ENCODE measurements at places on chromosomes 3 and 15.

- DNase-seq: peak; percentile 53
These were observed 83.0 kb downstream of the CRYGS start for GRCh38 chr3:186461141-186461540.

DNA sequence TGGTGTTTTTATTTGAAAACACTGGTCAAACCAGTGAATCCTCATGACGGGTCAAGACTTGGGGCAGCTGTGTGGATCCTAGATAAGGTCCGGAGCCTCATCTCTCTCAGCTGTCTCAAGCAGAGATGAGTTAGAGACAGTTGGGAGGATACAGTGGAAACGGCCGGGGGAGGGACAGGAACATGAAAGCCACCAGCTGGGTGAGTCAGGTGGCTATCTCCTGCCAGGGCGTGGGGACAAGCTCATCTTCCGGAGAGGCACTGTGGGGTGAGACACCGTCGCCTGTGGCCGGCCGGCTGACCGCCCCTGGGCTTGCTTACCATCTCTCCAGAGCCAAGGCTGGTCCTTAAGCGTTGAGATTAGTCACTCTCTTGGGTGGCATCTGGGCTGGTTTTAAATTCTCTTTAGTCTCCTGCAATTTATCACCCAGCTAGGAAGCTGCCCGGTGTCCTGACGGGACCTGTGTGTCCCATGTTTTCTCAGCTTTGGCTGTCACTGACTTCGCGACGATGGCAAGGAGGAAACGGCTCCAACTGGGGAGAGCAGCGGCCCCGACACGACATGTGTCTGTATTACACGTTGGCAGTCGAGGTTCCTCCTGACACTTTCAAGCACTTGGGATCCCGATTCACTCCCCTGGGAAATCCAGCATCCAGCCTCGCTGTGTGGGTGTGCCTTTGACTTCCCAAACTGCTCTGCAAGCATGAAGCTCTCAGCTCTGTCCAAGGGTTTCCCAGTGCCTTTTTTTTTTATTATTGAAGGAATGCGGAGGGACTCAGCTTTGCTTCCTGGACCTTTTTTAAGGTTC is 7.5 kb downstream of the ST8SIA2 start:
- no peak for DNase-seq

DNA sequence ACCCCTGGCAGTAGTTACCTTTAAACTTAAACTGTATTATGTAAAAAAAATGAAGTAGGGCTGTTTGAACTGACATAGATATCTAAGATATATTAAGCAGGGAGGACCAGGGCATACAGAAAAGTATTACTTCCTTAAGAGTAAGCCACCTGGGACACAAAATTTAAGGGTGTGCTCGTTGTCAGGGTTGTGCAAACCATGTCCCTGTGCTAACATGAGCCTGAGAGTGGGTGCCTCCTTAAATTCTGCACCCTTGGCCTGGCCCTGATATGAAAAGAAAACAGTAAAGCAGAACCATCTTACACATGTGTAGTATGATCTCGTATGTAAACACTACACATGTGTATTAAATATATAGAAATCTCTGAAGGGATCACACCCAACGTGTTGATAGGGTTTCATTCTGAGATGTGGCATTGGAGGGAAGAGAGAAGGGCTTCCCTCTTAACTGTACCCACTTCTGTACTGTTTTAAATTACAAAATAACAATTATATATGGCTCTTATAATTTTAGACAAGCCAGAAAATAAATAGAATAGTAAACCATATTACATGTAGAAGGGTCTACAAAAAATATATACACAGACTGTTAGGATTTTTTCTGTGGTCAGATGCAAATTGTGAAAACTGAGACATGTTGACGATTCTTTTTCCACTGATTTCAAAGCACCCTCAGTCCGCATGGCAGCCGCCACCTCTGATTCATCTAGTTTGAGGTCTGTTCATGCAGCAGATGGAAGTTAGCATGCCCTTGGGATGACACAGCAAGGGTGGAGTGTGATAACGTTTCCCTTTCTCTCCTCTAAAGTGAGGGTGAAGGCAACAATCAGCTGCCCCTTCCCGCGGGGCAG is 400.8 kb upstream of the PROK2 start:
- DNase-seq: peak; percentile 51

DNA sequence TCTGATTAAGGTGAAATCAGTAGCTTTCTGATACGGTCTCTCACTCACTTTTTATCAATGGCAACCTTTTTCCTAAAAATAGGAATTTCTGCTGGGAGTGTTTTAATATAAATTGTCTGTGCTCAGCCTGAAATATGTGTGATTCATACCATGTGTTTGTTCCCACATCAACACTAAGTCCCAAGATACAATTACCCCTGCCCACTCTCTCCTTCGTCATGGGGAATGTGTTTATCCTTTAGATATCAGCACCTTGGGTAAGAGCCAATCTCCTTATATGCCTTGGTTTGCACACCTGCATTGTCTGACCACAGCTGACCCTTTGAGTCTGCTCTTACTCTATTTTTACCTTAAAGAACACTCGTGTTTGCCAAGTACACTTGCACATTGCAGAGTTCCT is 356.4 kb downstream of the LPP start:
- no peak for DNase-seq

DNA sequence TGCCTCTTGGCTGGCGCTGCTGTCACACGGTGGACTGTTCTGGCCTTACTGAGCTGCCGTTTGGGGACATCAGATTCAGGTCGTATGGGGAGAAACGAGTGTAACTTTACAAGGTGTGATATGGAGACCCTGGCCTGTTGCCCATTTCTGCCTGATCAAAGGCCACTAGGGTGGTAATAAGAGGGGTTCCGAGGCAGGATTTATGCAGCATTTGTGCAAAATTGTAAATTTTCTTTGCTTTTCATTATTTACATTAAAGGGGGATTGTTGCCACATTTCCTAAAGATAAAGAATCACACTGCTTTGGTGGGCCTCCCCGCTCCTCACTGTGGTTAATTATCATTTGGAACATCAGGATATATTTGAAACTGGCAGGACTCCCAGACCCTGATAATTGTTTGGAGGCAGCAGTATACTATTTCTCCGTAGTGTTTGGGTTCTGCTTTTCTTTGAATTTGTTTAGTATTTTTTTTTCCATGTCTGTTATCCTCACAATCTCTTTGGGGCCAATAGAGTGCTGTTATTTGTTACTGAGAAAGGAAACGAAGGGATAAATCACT is 891 bp downstream of the NXPE3 start:
- DNase-seq: no peak

DNA sequence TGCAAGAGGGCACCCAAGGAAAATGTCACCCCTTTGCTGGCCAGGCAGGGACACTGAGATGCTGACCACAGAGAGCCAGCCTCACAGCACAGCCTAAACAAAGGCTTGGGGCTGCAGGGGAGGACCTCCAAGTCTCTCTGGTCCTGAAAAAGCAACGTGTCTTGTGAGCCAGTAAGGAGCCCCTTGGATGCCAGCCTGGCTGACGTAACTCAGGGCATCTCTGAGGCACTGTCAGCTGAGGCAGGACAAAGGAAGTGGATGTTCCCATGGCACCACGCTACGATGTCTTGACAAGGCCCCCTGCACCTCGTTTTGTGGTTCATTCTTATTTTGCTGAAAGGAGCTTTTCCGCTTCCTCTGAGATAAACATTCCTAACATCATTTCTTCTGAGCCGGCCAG is 160.7 kb downstream of the OR4M2 start:
- no peak for DNase-seq

- no peak for DNase-seq
These were observed 308.8 kb upstream of the PDZRN3 start for GRCh38 chr3:73933585-73933984.

GRCh38 chr3:28022916-28023315 is 218.5 kb upstream of the CMC1 start:
- DNase-seq: no peak

DNA sequence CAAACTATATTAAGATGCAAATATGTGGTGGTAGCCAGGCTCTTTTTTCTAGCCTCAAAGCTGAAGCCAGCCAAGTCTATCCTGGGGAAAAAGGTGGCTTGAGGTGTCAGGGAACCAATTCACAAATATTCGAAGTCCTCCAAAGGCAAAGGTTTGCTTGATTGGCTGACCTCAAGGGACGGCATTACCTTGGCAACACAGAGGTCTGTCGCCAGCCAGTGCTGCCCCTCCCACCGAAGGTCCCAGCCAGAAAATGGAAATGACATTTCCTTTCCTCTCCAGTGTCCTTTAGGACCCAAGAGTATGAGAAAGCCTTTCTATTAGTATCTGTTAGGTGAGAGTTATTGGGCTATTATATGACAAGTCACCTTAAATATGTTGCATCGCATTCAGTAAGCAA is 96.0 kb upstream of the LIMD1 start:
- DNase-seq: no peak

DNA sequence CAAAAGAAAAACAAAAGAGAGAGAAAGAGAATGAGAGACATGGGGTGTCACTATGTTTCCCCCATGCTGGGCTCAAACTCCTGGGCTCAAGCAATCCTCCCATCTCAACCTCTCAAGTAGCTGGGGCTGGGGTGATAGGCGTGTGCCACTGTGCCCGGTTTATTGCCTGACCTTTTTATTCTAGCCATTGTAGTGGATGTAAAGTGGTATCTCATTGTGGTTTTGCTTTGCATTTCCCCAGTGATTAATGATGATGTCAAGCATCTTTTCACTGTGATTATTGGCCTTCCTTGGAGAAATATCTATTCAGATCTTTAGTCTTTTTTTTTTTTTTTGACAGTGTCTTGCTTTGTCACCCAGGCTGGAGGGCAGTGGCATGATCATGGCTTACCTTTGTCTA is 37.7 kb upstream of the GK5 start:
- DNase-seq: no peak

DNA sequence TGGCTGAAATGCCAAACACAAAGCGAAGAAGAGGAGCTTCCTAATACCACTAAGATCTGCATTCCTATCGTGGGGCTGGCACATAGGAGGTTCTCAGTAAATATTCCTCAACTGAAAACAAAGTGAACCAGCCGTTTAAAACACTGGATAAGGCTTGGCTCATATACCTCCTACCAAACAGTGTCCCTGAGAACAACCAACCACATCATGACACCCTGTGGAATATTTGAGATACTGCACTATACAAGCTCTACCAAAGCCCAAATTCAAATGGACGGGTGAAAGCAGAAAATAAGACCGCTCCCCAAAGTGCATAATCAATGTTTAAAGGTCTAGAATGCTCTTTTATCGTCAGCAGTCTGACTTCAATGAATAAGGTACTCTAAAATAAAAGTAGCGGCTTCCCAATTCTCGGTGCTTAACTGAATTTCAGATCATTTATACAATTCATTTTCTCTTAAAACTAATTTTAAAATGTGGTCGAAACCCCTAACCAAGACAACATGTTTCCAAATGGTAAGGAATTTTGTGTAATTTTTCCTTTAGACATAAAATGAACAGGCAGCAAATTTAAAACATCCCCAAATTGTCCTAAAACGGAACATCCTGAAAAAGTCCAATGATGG is 425.8 kb downstream of the ERC2 start:
- DNase-seq: no peak

- no peak for DNase-seq
These were observed 1.4 kb upstream of the ETFA start for GRCh38 chr15:76312540-76313174.

GRCh38 chr15:101486696-101487459 is 2.6 kb downstream of the PCSK6 start:
- DNase-seq: no peak

GRCh38 chr15:100863075-100863795 is 16.4 kb upstream of the ALDH1A3 start:
- no peak for DNase-seq

GRCh38 chr15:48330105-48330785 is 984 bp upstream of the DUT start:
- DNase-seq: no peak

- peak; percentile 75 for DNase-seq
These were observed 36.1 kb downstream of the BNC1 start for GRCh38 chr15:83248151-83249029.

DNA sequence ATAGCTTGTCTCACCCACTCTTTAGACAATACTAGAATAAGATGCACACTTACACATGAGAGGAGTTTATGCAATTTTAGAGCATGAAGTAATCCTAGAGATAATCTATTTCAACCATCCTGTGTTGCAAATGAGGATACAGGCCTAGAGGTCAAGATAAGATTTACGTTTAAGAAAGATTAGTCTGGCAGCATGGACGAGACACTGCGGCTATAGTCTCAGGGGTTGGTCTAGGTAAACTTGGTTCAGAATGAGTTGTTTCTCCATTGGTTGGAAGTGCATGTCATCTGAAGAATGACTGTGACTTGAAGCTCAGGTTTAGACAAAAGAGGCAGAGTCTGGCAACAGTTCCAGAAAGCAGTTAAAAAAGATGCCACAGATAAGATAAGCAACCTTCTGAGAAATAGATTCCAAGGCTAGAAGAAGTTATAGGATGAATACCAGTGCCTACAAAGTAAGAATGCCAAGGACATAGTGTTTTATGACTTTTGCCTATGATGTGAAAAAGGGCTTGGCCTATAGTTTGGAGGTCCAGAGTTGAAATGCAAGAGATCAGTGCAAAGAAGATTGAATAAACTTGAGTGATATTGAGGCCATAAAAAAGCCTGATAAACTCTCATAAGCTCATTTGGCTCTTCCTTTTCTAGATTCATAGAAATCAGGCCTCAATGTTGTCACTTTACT is 631.0 kb downstream of the SQOR start:
- no peak for DNase-seq

DNA sequence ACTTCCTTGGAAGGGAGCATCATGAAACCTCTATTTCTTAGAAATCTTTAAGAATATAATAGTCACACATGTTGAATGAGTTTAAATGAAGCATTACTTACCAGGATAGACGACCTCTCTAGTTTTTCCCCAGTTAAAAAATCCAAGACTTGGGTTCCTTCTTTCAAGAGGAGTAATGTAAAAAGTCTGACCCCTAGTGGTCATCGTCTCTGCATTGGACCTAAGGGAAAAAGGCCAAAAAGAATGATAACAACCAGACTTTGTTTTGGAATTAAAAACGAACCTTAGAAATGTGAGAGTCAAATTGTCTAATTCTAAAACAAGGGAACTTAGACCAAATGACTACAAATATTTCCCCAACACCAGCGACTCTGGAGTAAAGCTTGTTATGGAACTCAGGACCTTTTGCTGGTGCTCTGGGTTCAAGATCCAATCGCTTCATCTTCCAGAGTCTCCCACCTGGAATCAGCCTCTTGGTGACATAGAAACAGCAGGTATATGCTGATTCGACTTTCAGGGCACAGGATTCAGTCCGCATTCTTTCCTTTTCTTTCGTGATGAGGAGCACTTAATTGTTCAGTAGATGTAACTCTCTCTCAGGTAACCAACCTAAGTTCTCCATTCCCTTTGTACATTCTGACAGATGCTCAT is 214.8 kb upstream of the TPRG1 start:
- peak; percentile 75 for DNase-seq

- DNase-seq: no peak
These were observed 60.3 kb upstream of the SMAD6 start for GRCh38 chr15:66641485-66642315.

GRCh38 chr3:118761291-118761606 is 273.4 kb downstream of the IGSF11 start:
- DNase-seq: no peak

GRCh38 chr3:133895208-133896001 is at the start of gene RAB6B:
RAB6B (minus strand) TSS chr3:133895882; CDS start chr3:133895466, 416 bp downstream.
- DNase-seq: peak; percentile 65

All from lung microvascular endothelial cell (primary cell).